ENCODE measurements at places on chromosomes 4 and X. TPM values are rescaled to one million over a fixed set of nuclear protein-coding genes. Genes with fewer than 3 reads are reported as not detected.
A peak's percentile ranks its signal among the peaks of the same experiment; 100 is the strongest.

The C4orf36 gene
- not detected for total RNA-seq

The IL3RA gene
- not detected for total RNA-seq

The TNMD gene
- total RNA-seq = not detected

DNA sequence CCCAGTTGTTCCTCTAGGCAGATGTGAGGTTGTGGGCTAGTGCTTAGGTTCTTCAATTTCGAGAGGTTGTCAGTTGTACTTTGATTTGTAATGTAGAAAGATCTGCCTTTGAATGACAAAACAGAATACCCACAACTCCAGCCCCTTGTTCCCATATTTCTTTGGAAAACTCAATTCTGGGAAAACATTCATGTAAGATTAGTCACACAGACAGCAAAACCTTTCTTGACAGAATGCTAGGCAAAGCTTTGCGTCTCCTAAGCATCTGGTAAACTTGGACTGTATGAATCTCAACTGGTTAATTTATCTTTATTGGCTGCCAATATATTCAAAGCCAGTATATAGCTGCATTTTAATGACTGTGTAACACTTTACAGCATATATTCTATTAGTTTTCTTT lies 34.9 kb downstream of the NOCT start:
- DNase-seq = peak; percentile 7

- no peak for DNase-seq
Measured at GRCh38 chr4:33772582-33772981, 2471.7 kb downstream of the ARAP2 start.

GRCh38 chrX:10259716-10260115 lies 102.9 kb downstream of the CLCN4 start:
- DNase-seq = no peak

DNA sequence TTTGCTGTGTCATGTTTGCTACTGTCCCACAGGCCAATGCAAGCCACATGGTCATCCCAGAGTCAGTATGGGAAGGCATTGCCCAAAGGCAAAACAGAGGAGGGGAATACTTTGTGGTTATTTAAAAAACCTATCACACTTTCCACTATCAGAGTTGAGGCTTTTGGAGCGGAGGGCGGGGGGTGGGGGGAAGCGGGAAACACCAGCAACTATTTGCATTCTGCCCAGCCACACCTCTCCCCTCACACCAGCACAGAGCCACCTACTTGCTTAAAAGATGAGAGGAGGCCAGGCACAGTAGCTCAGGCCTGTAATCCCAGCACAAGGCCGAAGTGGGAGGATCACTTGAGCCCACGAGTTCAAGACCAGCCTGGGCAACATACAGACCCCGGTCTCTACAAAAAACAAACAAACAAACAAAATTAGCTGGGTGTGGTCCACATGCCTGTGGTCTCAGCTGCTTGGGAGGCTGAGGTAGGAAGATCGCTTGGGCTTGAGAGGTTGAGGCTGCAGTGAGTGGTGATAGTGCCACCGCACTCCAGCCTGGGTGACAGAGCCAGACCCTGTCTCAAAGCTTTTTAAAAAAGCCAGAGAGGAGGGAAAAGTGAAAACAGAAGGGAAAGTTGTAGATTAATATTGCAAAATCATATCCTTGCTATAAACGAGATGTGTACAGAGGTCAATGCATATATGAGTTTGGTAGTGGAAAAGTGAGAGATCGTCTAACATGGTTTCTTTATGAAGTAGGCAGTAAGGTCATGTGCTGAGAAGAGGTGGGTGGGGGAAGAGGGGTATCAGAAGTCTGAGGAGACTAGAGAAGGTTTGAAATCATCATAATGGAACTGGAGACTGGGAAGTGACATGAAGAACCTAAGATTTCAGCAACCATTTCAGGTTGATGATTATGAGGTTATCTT lies 1.9 kb upstream of the CHST7 start:
- no peak for DNase-seq

DNA sequence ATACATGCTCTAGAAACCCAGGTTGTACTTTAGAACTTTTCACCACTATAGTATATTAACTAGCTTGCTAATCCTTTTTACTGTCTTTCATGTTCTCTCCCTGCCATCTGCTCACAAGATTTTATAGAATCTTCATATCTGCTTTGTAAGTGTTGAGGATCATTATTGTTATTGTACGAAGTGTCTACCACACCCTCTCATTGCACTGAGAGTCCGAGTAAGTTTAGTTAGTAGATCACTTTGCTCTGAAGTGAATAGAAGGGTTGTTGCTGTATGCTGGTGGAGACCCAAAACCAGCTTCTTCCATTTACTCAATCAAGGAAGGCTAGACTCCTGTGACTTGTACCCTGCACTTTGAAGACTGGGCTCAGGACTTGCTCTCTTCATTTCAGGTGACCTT lies 17.1 kb downstream of the GAB1 start:
- DNase-seq = no peak

DNA sequence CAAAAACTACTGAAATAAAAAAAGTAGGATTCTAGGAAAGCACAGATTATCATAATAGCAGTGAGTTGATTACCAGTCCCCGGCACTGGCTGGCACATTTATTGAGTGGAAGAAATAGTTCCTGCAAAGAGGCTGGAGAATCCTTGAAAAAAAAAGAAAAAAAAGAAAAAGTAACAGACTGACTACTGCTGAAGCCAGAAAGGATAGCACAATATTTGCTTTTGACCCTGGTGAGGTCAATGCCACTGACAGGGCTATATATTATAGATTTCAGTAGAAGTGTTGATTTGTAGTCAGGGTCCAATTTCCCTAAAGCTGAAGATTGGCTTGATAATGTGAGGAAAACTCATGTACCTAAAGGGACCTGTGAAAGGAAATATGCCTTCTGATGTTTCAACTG lies 64.7 kb downstream of the NDNF start:
- DNase-seq = no peak

DNA sequence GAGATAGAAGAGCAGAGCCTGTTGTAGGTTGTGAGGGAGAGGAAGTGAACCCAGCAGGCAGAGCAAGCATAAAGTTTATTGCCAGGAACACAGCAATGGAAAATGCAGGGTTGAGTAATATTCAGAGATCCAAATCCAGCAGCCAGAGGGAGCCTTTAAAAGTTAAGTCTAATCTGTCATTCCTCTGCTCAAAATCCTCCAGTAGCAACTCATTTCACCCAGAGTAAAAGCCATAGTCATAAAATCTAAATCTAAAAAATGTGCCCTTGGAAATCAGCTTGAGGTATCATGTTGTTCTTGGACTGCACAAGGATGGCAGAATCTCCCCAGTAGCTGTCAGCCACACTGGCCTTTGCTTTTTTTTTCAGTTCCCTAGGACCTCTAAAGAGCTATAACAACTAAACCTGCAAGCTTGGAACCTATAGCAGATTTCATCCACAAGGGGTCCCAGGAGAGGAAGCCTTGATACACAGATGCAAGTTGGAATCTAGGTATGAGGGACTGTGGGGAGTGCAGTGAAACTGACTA lies 62.9 kb upstream of the FRAS1 start:
- peak; percentile 42 for DNase-seq
